Fibroblast of gingiva (primary cell): ENCODE measurements at places on chromosomes 6 and 20.
A peak's percentile ranks its signal among the peaks of the same experiment; 100 is the strongest.

GRCh38 chr6:113350461-113350860 lies 506.7 kb upstream of the MARCKS start:
- DNase-seq, result peak; percentile 81

- DNase-seq, result no peak
Observed at GRCh38 chr6:19121521-19121920, 715.6 kb upstream of the ID4 start.

DNA sequence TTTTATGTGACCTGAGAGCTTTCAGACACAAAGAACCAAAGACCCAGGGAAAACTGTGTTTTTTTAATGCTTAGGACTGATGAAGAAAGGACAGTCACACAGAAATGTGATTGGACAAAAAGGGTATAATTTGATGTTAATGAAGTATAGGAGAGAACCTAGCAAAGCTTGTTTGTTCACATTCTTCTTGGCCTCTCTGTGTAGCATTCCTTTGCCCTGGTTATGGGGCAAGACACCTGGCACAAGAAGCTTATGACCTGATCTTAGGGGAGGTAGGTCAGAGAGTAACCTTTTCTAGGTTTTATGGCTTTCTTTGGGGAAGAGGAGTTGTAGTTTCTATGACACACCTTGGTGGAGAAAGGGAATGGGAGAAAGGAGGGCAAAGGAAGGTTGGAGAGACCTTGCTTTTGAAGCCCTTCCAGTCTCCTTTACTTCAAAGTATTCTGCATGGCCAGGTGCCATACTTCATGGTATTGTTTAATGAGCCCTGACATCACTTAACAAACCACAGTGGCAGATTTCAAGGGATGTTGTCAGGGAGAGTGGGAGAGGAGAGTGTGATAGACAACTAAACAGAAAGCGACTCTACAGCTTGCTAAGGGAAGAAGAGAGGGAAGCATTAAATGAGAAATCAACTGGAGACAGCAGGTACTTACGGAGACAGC lies 701.8 kb upstream of the FLRT3 start:
- DNase-seq, result no peak

- no peak for DNase-seq
Observed at GRCh38 chr6:42255050-42255449, 37.4 kb upstream of the MRPS10 start.
